ENCODE measurements at places on chromosomes 13 and 19.
A peak's percentile ranks its signal among the peaks of the same experiment; 100 is the strongest.

GRCh38 chr13:51912091-51912490 lies 50.3 kb downstream of the CCDC70 start:
- no peak overlapping the region for H3K4me3 ChIP-seq
- no peak for DNase-seq
- H3K27me3 ChIP-seq = no peaks in the 10 kb centered on the region
- no peak overlapping the region for H3K27ac ChIP-seq

DNA sequence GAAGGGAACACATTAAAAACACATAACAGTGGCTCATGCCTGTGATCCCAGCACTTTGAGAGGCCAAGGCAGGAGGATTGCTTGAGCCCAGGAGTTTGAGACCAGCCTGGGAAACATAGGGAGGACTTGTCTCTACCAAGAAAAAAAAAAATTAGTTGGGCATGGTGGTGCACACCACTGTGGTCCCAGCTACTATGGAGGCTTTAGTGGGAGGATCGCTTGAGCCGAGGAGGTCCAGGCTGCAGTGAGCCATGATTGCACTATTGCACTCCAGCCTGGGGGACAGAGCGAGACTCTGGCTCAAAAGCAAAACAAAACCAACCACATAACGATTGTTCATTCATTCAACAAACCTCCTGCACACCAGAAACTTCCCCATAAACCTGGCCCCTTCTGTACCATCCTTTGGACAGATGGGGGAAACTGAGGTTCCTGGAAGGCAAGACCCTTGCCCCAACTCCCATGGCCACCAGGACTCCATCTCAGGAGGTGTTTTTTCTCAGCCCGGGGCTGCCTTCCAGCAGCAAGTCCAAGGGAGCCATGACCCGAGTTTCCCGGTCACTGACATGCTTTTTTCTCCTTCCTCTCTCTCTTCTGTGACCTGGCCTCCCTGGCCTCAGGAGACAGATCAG lies 4.3 kb downstream of the FOSB start:
- H3K27me3 ChIP-seq = peaks cover 30% of the 10 kb centered on the region
- no peak for DNase-seq
- no peak overlapping the region for H3K27ac ChIP-seq
- peaks cover 11% of the 10 kb centered on the region for H3K4me1 ChIP-seq
- no peak overlapping the region for H3K4me3 ChIP-seq

DNA sequence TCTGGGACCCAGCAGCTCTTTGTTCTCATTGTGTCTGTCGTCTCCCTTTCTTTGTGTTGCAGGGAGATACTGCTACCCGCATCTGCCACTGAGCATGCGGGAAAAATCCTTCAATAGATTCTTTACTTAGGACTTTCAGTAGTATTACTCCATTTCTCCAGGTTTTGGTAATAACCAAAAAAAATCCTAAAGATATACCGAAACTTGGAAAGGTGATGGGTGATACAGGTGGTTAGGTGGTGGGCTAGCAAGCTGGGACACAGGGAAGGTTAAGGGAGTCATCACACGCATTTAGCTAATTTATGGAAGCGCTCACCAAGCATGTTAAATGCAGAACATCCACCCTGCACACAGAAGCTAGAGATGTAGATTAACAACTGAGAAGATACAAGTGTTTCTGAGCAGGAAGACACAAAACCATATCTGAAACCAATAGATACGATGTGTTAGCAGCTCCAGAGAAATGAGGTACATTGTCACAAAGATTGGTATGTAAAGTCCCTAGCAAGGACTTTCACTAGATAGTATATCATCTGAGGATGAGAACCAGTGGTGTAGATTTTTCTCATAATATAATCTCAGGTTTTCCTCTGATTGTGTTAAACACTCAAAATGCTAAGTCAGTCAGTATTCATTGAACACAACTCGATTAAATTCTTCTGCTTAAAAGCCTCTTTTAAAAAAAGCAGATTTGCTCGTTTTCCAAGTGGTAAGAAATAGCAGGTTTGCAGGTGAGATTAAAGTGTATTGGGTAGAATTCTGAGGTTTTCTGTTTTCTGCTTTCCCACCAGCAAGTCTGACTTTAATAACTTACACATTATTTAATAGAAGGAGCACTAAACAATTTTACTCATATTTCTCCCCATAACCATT lies 1.2 kb upstream of the SLAIN1 start:
- peaks cover 3% of the 10 kb centered on the region for H3K36me3 ChIP-seq
- H3K27me3 ChIP-seq = peaks cover 9% of the 10 kb centered on the region
- no peak overlapping the region for H3K27ac ChIP-seq
- peak; percentile 69 for DNase-seq
- H3K4me3 ChIP-seq = peak overlapping the region; percentile 83

DNA sequence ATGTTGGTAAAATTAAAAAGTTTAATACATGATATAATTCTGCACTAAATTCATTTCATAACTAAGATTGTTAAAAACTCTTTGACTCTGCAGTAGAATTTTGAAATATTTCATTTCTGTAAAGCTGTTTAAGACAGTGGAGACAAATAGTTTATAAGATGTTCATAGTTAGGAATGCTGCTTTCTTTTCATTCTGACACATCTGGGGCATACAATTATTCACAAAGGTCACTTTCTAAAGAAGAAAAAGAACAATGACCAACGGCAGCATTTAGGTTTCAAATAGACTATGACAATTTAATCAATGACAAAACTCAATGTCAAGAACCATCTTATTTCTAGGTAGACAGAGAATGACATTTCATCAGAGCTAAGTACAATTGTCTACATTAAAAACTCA lies 1422.1 kb downstream of the PCDH9 start:
- no peaks in the 10 kb centered on the region for H3K36me3 ChIP-seq
- H3K27ac ChIP-seq = no peak overlapping the region
- no peaks in the 10 kb centered on the region for H3K27me3 ChIP-seq
- no peak overlapping the region for H3K4me3 ChIP-seq
- DNase-seq = no peak

- no peaks in the 10 kb centered on the region for H3K36me3 ChIP-seq
- DNase-seq = no peak
- H3K27ac ChIP-seq = no peak overlapping the region
- no peaks in the 10 kb centered on the region for H3K27me3 ChIP-seq
- H3K4me1 ChIP-seq = no peaks in the 10 kb centered on the region
Observed at GRCh38 chr19:49906879-49907564, 10.3 kb upstream of the IL4I1 start.

DNA sequence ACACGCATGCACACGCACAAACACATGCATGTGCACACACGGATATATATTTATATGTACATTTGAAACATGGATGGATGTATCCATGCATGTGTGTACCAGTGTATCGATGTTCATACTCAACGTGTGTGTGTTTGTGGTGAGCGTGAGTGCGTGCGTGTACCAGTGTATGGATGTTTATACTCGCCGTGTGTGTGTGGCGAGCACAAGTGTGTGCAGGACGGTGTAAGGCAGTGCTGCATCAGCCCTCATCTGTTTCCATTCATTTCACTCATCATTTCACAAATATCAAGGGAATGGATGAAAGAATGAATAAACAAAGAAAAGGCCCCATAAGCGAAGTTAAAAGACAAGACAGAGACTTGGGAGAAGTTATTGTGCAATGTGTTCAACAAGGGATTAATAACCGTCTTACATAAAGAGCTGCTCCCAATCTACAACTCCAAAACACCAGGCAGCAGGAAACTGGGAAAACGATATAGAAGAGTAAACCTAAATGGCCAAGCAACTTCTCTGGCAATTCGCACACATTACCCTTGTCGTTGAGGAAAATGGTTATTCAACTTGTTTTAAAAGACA lies 21.7 kb upstream of the MIER2 start:
- H3K36me3 ChIP-seq = no peaks in the 10 kb centered on the region
- H3K4me3 ChIP-seq = no peak overlapping the region
- no peaks in the 10 kb centered on the region for H3K27me3 ChIP-seq

GRCh38 chr13:103965506-103966243 lies 899.5 kb upstream of the SLC10A2 start:
- no peaks in the 10 kb centered on the region for H3K4me1 ChIP-seq
- H3K27ac ChIP-seq = no peak overlapping the region
- H3K4me3 ChIP-seq = no peak overlapping the region
- H3K36me3 ChIP-seq = no peaks in the 10 kb centered on the region

- H3K27me3 ChIP-seq = no peaks in the 10 kb centered on the region
- no peak overlapping the region for H3K27ac ChIP-seq
- H3K4me3 ChIP-seq = no peak overlapping the region
Observed at GRCh38 chr13:95734124-95734523, 57.2 kb downstream of the DNAJC3 start.

- peaks cover 15% of the 10 kb centered on the region for H3K27me3 ChIP-seq
- H3K27ac ChIP-seq = no peak overlapping the region
- H3K4me3 ChIP-seq = peak overlapping the region; percentile 56
- H3K36me3 ChIP-seq = no peaks in the 10 kb centered on the region
- DNase-seq = no peak
Observed at GRCh38 chr19:51572410-51572809, 1.3 kb downstream of the ZNF175 start.

DNA sequence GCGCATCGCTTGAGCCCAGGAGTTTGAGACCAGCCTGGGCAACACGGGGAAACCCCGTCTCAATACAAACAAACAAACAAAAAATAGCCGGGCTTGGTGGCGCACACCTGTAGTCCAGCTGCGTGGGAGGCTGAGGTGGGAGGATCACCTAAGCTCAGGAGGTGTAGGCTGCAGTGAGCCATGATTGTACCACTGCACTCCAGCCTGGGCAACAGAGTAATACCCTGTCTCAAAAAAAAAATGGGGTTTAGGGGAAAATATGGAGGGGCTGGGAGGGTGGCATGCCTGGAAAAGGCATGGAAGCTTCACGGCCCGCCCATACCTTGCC lies 1.9 kb upstream of the ISYNA1 start:
- no peaks in the 10 kb centered on the region for H3K27me3 ChIP-seq
- H3K4me1 ChIP-seq = peaks cover 22% of the 10 kb centered on the region
- H3K27ac ChIP-seq = peak overlapping the region; percentile 75
- peak overlapping the region; percentile 4 for H3K4me3 ChIP-seq
- H3K36me3 ChIP-seq = no peaks in the 10 kb centered on the region

DNA sequence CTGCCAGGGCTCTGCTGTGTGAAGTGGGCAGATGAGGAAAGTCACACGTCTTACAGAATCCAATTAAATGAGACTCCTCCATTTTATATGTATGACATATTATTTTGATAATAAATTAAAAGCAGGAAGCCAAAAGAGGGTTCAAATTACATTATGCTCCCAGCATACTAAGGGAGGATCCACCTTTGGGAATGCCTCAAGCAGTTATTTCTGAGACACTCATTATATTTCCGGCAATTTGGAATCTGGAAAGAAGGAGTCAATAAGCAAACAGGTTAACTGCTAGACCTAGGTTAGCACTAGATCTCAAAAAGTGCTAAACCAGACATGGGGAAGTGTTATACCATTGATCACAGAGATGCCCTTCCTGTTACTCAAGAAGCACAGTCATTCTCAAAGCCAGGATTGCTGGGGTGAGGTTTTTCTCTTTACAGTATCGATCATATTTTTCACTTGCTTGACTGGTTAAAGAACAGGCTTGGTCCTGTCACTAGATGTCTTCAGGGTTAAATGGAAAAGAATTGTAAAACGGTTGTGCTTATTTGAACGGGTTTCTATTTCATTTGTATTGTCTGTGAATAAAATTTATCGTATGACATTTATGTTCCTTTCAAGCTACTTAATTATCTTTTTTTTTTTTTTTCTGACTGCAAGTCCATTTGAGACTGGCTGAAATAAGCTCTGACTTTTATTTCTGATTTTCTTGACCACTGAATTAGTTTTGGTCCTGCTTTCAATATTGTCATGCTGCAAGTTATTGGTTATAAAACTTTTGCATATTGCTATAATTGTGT lies 523.2 kb downstream of the KLF12 start:
- no peak for DNase-seq
- no peak overlapping the region for H3K27ac ChIP-seq
- H3K4me1 ChIP-seq = no peaks in the 10 kb centered on the region
- H3K4me3 ChIP-seq = no peak overlapping the region

DNA sequence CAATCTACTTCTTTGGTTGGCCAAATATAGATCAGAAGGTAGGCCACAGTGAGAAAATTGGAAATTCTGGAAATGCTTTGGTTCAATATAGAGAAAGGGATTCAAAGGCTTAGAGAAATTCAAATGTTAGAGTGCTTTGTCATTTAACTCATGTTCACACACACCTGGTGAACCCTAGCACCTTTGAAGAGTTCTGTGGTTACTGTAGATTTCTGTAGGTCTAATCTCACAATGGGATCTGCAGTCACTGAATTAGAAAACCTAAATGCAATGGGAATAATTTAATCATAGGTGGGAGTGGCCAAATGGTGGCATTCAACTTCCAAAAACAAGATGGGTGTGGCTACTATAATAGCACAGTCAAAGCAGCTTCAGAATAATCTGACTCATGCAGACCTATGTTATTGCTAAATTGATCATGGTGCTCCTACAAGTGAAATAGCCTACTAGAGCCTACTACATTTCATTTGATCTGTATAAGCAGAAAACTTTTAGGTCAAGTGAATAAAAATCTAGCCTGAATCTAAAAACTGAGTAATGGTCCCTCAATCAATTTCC lies 1152.9 kb downstream of the PCDH9 start:
- H3K4me3 ChIP-seq = no peak overlapping the region
- H3K27ac ChIP-seq = no peak overlapping the region
- DNase-seq = no peak
- no peaks in the 10 kb centered on the region for H3K27me3 ChIP-seq
- no peaks in the 10 kb centered on the region for H3K4me1 ChIP-seq

GRCh38 chr19:42159942-42160341 lies 27.7 kb upstream of the POU2F2 start:
- H3K27me3 ChIP-seq = peaks cover 48% of the 10 kb centered on the region
- no peak overlapping the region for H3K27ac ChIP-seq
- no peak for DNase-seq
- peaks cover 19% of the 10 kb centered on the region for H3K4me1 ChIP-seq
- H3K4me3 ChIP-seq = no peak overlapping the region

Measured in neural progenitor cell (in vitro differentiated cells).